Fibroblast of villous mesenchyme (primary cell): ENCODE measurements at places on chromosomes 11 and 22. TPM values are rescaled to one million over a fixed set of nuclear protein-coding genes. Genes with fewer than 3 reads are reported as not detected.

- DNase-seq, result no peak
These were observed 14.1 kb upstream of the SYT8 start for GRCh38 chr11:1820463-1821325.

DNA sequence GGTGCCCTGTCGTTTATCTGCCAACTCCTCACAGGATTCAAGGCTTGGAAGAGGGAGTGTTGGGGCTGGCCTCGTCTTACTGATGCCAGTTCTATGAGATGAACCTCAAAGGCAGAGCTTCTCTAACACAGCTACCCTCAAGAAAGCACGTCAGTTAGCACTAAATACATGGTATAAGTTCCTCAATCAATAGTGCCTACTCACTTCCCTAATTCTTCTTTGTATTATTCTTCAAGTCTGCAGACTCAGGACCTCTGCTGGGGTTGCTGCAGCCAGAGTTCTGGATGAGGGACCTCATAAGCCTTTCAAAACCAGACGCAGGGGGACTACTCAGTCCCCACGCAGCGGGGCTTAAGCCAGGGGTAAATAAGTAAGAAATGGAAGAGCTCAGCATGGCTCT, 118.3 kb downstream of the VPREB1 start:
- DNase-seq, result no peak

DNA sequence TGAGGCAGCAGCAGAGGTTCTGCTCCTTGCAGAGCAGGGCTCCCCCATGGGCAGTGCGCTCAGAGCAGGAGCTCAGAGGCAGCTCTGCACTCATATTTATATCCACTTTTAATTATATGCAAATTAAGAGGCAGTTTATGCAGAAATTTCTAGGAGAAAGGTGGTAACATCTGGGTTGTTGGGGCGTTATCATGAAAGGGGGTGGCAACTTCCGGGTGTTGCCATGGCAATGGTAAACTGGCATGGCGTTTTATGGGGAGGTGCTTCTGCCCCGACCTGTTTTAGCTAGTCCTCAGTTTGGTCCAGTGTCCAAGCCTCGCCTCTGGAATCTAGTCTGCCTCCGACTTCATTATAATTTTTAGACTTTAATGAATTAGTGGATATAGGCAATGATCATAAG, 1191.7 kb downstream of the TBC1D22A start:
- no peak for DNase-seq

RCOR2 gene
- total RNA-seq, result 1.7 and 3.2 TPM in 2 replicates

TMPRSS5 gene
- under 0.01 and 0.43 TPM in 2 replicates for total RNA-seq

ZNF280A gene
- total RNA-seq, result 0.32 TPM in 1 of 2 replicates, not detected in the other

- peak; percentile 48 for DNase-seq
These were observed 4.9 kb upstream of the CELSR1 start for GRCh38 chr22:46542011-46542985.

CLMP gene
- 115 and 147 TPM in 2 replicates for total RNA-seq

CARD18 gene
- total RNA-seq, result under 0.01 and 2.9 TPM in 2 replicates

NCF4 gene
- not detected in 2 replicates for total RNA-seq

GVQW3 gene
- 1.7 and 4.2 TPM in 2 replicates for total RNA-seq

NRIP3 gene
- total RNA-seq, result 10.8 and 20.9 TPM in 2 replicates

- no peak for DNase-seq
These were observed 150.3 kb downstream of the LRRC4C start for GRCh38 chr11:41309111-41309522.

DNA sequence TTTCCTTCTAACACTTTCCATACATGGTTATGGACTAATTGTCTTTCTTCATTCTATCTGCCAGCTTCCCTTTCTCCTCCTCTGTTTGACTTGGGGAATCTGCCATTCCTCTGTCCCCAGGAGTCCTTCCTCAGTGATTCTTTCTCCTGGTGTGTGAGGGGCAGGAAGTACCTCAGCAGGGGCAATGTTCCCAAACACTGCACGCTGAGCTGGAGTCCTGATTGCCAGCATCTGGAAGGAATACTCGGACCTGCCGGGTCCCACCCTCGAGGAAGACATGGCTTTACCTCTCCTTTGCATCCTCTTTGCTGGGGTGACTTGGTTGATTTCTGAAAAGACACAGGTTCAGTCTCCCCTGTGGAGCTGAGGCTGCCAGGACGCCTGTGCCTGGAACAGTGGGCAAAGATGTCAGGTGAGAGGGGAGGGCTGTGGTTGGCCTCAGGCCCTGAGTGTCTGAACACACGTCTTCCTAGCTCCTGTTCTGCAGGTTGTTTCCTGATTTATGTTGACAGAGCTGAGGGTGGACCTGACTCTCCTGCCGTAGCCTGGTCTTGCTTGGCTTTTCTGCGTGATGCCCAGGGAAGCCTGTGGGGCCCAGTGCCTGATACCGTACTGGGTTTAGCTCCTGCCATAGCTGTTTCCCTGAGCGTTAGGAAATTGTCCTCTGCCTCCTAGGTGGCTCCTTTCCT, 4.3 kb downstream of the COX8A start:
- no peak for DNase-seq

DNA sequence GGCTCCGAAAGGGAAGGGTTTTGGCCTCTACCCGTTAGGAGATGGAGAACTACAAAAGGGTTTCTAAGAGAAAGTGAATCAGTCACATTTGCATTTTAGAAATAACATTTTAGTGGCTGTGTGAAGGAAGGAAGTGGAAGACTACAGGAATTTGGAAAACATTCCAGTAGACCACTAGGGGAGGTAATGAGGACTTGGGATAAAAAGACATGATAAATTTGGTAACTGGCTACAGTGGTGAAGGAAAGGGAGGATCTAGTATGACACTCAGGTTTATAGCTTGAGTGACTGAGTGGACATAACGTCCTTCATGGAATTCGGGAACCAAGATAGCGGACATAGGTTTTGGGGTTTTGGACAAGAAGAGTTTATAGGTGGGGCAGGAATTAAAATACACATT, 7.0 kb upstream of the RRM1 start:
- peak; percentile 36 for DNase-seq

MGAT3 gene
- 0.64 and 1.3 TPM in 2 replicates for total RNA-seq

GRCh38 chr11:36744375-36745168, 146.5 kb upstream of the RAG2 start:
- peak; percentile 60 for DNase-seq

GRCh38 chr11:61106894-61107470, 4.7 kb downstream of the CD5 start:
- no peak for DNase-seq

GRCh38 chr11:82995754-82996398, 75.8 kb downstream of the RAB30 start:
- DNase-seq, result peak; percentile 82

IL10RA gene
- total RNA-seq, result not detected in 2 replicates

ENTHD1 gene
- not detected in 2 replicates for total RNA-seq

DNA sequence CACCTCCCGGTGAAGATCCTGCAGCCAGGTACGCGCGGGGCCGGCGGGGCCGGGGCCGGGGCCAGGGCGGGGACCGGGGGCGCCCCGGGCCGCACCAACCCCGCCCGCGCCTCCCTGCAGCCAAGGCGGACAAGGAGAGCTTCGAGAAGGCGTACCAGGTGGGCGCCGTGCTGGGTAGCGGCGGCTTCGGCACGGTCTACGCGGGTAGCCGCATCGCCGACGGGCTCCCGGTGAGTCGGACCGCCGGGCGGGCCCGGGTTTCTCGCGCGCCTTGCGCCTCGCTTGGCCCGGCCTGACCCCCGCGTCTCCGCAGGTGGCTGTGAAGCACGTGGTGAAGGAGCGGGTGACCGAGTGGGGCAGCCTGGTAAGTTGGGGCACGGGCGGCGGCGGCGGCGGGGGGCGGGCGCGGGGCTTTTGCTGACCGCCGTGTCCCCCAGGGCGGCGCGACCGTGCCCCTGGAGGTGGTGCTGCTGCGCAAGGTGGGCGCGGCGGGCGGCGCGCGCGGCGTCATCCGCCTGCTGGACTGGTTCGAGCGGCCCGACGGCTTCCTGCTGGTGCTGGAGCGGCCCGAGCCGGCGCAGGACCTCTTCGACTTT, 531 bp downstream of the PIM3 start:
- DNase-seq, result peak; percentile 53

- no peak for DNase-seq
These were observed 12.1 kb downstream of the TTLL8 start for GRCh38 chr22:50046019-50046415.

DNA sequence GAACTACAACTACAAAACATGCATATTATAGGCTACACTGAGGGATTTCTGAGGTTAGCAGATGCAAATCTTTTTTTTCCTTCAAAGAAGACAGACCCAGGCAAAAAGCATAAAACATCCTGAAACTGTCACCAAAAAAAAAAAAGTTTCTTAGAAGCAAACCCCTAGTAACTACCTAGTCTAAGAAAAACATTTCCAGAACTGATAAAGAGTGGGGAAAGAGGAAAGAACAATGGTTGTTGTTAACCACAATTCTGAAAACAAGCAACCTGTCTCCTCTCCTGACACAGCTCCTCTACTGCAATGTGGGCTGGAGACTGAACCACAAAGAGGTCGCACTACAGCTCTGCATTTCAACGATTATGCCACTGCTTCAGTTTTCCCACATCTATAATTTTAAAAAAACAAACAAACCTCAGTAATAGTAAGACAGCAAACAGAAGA, 15.0 kb downstream of the DENND5A start:
- no peak for DNase-seq

DNA sequence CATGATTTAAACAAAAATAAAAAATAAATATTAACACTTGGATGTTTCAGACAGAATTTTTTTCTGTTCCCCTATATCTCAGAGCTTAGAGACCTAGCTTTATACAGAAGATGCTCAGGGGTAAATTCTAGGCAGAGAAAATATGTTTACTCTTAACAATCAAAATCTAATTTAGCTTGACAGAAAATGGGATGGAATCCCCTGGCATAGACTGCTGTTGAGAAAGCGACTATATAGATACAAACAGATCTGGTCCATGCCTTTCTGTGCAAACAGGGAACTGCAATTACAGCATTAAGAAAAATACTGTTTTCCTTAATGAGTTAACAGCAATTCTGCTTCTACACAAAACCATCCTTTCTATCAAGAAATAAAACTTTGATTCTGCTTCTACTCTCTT, 14.6 kb downstream of the SIAE start:
- DNase-seq, result no peak
